Pulmonary artery endothelial cell (primary cell): ENCODE measurements at places on chromosomes 2 and 18. TPM values are rescaled to one million over a fixed set of nuclear protein-coding genes. Genes with fewer than 3 reads are reported as not detected.

ACMSD gene
- not detected in 2 replicates for total RNA-seq

GRCh38 chr2:220478305-220479058, 851.1 kb downstream of the SLC4A3 start:
- no peak for DNase-seq

LCT gene
- not detected in 2 replicates for total RNA-seq

DNA sequence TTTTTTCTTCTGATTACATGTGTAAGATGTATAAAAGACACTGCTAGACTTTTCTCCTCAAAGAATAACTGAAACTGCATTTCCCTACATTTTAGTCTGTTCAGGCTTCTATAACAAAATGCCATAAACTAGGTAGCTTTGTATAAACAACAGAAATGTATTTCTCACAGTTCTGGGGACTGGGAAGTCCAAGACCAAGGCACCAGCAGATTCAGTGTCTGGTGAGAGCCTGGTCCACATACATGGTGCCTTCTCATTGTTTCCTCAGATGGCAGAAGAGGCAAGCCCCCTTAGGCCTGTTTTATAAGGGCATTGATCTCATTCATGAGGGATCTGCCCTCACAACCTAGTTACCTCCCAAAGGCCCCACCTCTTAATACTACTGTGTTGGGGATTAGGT, 71.5 kb downstream of the MAPRE2 start:
- no peak for DNase-seq

GRCh38 chr18:28256166-28256565, 79.2 kb upstream of the CDH2 start:
- DNase-seq: no peak

CCT4 gene
- total RNA-seq: 261 and 282 TPM in 2 replicates

GRCh38 chr18:9101730-9102507, 580 bp upstream of the NDUFV2 start:
- DNase-seq: peak; percentile 70

DNA sequence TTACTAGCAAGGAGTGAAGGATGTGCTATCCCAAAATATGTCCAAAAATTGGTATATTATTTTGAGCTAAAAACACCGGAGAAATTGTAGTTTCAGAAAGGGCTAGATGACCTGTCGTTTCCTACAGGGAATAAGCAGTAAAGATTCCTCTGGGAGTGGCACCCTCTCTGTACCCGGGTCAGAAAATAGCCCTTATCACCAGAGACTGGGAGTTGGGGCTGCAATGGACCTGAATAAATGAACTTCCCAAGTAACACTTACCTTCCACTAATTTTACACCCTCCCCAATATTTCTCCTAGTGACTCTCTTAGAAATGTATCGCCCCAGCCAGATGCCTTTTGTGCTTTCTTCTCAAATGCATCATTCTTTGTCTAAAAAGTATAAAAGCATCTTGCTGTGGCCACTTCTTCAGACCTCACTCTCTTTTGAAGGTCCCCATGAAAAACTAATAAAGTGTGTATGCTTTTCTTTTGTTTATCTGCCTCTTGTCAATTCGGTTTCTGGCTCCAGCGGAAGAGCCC, 734 bp upstream of the RMC1 start:
- DNase-seq: no peak

- no peak for DNase-seq
Measured at GRCh38 chr2:179817181-179817841, 44.1 kb downstream of the ZNF385B start.

REG3G gene
- total RNA-seq: not detected in 2 replicates

DNA sequence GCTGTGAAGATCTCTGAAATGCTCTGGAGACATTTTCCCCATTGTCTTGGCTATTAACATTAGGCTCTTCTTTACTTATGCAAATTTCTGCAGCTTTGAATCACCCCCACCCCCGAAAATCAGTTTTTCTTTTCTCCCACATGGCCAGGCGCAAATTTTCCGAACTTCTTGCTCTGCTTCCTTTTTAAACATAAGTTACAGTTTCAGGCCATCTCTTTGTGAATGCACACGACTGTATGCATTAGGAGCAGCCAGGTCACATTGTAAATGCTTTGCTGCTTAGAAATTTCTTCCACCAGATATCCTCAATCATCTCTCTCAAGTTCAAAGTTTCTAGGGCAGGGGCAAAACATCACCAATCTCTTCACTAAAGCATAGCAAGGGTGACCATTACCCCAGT, 106.8 kb downstream of the PARD3B start:
- no peak for DNase-seq

MIB1 gene
- 64.0 and 70.2 TPM in 2 replicates for total RNA-seq

DNA sequence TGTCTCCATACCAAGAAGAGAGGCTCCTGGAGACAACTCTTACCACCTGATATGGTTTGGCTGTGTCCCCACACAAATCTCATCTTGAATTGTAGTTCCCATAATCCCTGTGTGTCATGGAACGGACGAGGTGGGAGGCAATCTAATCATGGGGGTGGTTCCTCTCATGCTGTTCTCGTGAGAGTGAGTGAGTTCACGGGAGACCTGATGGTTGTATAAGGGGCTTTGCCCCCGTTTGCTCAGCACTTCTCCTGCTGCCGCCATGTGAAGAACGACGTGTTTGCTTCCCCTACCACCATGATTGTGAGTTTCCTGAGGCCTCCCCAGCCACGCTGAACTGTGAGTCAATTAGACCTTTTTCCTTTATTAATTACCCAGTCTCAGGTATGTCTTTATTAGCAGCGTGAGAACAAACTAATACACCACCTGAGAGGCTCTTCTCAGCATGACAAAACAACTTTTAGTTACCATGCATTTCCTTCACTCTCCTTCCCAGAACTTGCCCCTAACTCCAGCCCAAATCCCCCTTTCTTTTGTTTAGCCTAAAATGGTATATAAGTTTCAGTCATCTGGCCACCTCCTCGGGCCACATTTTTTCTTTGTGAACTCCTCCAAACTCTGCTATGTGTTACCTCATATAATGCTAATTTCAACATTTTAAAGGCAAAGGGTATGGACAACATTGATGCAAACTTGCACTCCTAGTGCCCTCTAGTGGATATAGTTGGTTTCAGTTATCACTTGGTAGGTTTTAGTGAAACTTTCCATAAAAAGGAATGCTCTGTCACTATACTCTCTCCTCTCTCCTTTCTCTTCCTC, 58.6 kb upstream of the SLC25A52 start:
- DNase-seq: no peak

SPR gene
- 42.0 and 63.5 TPM in 2 replicates for total RNA-seq

MOGAT1 gene
- total RNA-seq: not detected in 2 replicates

FBXO15 gene
- total RNA-seq: 0.18 TPM in 1 of 2 replicates, not detected in the other

DNA sequence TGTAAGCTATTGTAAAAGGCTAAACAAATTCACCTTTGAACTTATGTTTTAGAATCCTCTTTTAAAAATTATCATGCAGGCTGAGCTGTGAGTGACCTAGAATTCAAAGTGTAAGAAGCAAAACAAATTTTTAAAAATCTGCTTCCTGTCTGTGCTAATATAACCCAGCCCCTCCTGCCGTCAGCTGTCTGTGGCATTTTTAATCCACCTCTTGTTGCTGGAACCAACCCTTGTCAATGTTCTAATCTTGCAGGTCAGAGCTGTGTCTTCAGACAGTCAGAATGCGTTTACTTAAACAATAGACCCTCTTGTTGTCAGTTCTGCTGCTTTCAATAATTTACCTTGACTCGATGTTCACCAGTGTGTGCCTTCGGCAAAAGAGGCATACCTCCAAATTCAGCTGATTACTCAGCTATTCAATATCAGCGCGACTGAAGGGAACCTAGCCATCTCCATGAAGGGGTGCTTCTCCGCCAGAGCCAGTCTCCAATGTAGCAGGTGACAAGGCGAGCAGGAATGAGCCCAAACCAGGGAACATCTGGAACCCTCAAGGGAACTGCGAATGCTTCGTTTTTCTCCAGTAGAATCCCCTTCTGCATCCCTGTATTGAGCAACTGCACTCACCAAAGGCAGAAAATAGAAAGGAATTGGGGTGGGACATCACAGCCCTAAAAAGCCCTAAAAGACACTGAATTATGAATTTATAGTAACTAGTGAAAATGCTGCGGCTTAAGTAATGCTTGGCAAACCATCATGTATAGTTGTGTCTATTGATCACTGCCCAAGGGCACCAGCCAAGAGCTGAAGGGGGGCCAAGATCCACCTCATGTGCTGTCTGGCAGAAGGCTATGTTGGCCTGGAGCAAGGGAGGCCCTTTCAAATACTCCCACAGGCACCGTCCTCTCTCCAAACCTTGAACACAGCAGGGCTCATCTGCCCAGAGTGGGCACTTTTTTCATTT, 62.5 kb downstream of the LYPD6B start:
- no peak for DNase-seq

L3MBTL4 gene
- total RNA-seq: under 0.01 and 0.04 TPM in 2 replicates

GRCh38 chr2:167957662-167958061, 289.7 kb downstream of the STK39 start:
- no peak for DNase-seq

- DNase-seq: peak; percentile 83
Measured at GRCh38 chr2:202429164-202429980, 53.2 kb downstream of the BMPR2 start.

FOXI3 gene
- not detected in 2 replicates for total RNA-seq

DNA sequence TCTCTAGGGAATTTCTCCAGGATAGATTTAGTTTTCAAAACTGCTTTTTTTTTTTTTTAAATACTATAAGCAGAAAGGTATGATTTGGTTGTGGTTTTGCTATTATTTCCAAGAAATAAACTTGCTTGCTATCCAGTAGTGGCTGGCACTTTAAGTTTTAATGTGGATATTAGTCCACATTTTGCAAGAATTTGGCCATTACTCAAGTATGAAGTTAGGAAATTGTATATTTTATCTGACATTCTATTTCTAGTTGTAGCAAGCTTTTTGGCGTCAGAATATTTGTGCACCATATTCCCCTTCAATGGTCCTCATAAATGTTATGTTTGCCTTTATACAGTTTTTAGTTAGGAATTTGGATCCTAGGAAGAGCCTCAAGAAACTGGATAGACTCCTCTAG, 226.3 kb downstream of the ZNF521 start:
- no peak for DNase-seq

GRCh38 chr2:71548646-71549425, 95.5 kb downstream of the DYSF start:
- DNase-seq: no peak

TMEM198 gene
- total RNA-seq: not detected in 2 replicates

ASB18 gene
- total RNA-seq: not detected in 2 replicates

DNA sequence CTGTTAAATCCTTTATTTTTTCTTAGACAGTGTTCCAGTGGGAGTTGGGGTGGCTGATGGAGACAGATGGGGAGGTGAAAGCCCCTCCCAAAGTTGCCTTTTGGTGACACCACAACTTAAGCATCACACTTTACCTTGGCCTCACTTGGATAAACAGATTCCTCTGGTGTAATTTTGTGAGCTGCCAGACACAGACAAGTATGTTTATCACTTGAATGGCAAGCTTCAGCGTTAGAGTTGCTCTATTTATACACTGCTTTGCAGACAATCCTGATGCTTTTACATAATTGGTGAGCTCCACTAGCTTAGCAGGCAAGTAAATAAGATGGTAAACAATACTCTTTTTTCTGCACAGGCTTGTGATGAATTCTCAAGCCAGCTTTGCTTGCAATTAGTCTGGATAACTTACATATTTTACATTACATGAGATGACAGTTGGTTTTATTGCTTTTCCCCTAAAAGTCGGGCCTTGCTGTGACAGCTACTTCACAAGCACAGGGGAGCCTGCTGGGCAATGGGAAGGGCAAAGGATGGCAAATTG, 226.2 kb downstream of the SLC8A1 start:
- no peak for DNase-seq

KCNF1 gene
- total RNA-seq: 0.04 and 0.20 TPM in 2 replicates

SPDYA gene
- 0.79 and 1.0 TPM in 2 replicates for total RNA-seq

DNA sequence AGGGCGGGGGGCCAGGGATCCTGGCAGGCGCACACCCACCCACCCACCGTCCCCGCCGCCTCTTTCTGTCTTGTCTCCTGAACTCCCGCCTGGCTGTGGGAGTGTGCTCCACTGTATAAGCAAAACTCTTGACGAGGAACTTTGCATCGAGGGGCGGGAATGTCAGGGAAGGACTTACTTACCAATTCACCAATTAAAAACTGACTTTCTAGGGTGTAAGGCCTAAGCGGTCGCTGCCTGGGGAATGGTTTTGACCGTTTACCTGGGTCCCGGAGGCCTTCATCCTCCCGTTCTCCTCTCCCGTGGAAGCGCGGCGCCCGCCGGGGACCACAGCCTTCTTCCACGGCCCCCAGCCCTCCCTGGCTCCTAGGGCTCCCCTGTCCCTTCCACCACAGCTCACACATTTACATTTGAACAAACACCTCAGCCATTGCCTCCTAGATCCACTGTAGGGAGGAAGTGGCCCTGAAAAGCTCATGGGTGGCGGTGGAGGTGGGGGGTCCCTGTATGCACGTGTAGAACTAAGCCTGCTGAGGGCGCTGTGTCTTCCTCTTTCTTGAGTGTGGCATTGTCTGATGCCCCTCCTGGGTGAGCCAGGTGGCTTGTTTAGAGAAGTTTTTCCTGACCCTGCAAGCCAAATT, 8.9 kb downstream of the ASIC4 start:
- DNase-seq: no peak

- DNase-seq: peak; percentile 64
Measured at GRCh38 chr2:96665083-96665569, 22.6 kb downstream of the FER1L5 start.

GRCh38 chr18:356778-357177, 88.9 kb upstream of the THOC1 start:
- DNase-seq: no peak

GRCh38 chr2:235533616-235534385, 40.0 kb downstream of the AGAP1 start:
- no peak for DNase-seq

- DNase-seq: no peak
Measured at GRCh38 chr2:219017201-219017931, 23.9 kb downstream of the CFAP65 start.

GRCh38 chr2:28206762-28207161, 185.9 kb upstream of the FOSL2 start:
- peak; percentile 32 for DNase-seq

GRCh38 chr2:226002438-226002837, 602.9 kb downstream of the NYAP2 start:
- no peak for DNase-seq

HOXD3 gene
- not detected in 2 replicates for total RNA-seq

DNA sequence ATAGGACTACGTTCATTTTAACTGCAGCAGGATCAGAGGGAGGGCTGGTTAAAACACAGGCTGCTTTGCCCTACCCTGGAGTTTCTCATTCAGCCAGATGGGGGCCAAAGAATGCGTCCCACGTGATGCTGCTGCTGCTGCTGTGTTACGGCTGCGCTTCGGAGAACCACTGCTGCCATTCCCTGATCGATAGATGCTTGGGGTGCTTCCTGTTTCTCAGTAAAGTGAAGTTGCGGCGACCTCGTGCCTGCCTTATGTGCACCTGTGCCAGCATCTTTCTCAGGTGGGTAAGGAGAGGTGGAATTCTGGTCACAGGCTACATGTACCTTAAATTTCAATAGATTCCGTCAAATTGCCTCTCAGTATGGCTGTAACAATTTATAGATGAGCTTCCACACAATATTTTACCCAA, 24.7 kb upstream of the TOGARAM2 start:
- no peak for DNase-seq
